ENCODE measurements at places on chromosomes 12 and 14.

DNA sequence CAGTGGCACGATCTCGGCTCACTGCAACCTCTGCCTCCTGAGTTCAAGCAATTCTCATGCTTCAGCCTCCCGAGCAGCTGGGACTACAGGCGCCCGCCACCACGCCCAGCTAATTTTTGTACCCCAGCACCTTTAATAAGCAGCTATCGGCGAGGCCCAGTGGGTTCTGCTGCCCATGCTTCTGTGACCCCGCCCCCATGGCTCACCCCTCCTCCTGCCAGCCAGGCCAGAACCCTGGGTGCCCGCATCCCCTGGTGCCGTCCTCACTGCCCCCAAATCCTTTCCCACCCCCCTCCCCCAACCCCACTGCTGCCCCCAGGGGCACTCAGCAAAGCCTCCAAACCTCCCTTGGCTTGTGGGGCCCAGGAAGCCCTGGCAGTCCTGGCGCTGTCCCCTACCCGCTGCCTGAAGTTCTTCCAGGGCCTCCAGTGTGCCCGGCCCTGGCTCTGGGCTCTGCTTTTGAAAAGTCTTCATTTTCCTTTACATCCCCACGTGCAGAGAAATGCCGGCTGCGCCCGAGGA lies 14.5 kb downstream of the BAG5 start:
- DNase-seq = no peak

DNA sequence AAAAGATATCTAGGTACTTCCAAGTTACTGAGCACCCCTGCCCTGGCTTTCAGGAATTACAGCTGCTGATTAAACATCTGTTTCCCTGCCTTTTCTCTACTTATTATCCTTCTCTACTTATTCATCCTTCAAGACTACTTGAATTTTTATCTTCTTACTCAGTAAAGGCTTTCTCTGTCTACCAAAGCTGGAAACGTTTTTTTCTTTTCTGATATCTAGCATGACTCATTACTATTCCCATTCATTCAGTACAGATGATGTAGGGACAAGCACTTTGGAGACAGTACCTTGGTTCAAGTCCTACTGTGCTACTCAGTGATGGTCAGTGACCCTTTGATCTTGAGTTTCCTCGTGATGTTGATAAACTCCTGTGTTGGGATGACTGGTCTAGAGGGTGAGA lies 848.7 kb downstream of the NRXN3 start:
- DNase-seq = no peak

GRCh38 chr12:5369298-5369697 lies 62.6 kb upstream of the NTF3 start:
- no peak for DNase-seq

- DNase-seq = no peak
Measured at GRCh38 chr12:110686294-110686903, 2.5 kb downstream of the HVCN1 start.

- no peak for DNase-seq
Measured at GRCh38 chr12:19434538-19434937, 4.8 kb upstream of the AEBP2 start.

- no peak for DNase-seq
Measured at GRCh38 chr12:42481368-42481767, 108.2 kb downstream of the PRICKLE1 start.

- no peak for DNase-seq
Measured at GRCh38 chr12:45727980-45728629, 1.4 kb upstream of the ARID2 start.

- no peak for DNase-seq
Measured at GRCh38 chr12:43826681-43827080, 9.2 kb upstream of the TMEM117 start.

- DNase-seq = no peak
Measured at GRCh38 chr12:132389526-132390286, 60.3 kb upstream of the GALNT9 start.

DNA sequence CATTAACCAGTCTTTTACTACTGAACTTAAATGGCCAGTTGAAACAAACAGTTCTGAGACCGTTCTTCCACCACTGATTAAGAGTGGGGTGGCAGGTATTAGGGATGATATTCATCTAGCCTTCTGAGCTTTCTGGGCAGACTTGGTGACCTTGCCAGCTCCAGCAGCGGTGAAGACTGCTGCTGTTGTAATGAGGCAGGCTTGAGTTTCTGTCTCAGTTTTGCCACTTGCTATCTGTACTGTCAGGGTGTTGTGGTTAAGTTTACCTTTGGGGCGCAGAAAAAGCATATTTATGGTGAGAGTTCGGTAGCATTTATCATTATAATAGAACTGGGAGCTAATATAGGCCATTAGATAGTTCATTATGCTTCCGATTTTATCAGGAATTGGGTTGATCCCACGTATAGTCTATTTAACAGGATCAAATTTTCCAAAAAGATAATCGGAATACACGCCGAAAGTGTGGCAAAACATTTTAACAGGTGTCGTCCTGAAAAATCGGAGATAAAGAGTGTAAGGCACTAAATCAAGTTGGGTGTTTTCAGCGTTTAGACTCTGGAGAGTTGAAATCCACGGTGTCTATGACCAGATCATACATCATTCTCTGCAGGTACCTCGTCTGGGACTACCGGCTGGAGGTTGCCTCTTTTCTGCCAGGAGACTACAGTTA lies 688 bp upstream of the NECAP1 start:
- DNase-seq = peak; percentile 32

- DNase-seq = no peak
Measured at GRCh38 chr12:127035011-127035879, 1231.7 kb upstream of the TMEM132C start.

GRCh38 chr14:68660495-68660894 lies 132.4 kb downstream of the ZFP36L1 start:
- DNase-seq = no peak

DNA sequence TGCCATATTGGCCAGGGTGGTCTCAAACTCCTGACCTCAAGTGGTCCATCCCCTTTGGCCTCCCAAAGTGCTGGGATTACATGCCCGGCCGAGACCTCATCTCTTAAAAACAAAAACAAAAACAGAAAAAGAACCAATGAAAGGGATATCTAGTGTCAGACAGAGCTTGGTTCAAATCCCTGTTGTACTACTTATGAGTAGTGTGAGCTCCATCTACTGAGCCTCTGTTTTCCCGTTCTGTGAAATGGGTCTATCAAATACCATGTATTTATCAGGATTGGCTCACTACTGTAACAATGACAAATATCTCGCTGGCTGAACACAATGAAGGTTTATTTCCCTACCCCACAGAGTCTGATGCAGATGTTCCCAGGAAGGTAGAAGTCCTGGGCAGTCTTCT lies 36.9 kb upstream of the HNF1A start:
- DNase-seq = no peak

Measured in central memory CD4-positive, alpha-beta T cell (primary cell).